ENCODE measurements at places on chromosomes 4 and X.
A peak's percentile ranks its signal among the peaks of the same experiment; 100 is the strongest.

GRCh38 chrX:148885203-148885602 is 384.8 kb downstream of the AFF2 start:
- no peak for DNase-seq

GRCh38 chrX:9188117-9188516 is 154.2 kb upstream of the FAM9B start:
- no peak for DNase-seq

DNA sequence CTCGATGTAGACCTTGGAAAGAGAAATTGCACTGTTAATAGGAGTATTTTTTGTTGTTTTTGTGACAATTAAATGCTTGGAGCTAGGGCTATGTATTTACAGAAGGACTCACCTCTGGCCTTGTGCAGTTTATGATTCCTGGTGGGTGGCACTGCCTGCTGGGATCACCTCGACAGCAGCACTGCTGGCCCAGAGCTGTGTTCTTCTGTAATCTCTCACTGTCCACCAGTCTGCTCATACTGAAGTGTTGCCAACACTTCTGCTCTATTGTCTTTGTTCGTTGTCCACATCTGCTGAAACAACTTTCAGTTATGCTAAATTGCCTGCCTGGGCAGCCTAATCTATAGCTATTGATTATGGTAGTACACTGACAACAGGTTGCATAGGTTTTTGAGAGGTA is 194.4 kb upstream of the ANK2 start:
- DNase-seq: no peak

DNA sequence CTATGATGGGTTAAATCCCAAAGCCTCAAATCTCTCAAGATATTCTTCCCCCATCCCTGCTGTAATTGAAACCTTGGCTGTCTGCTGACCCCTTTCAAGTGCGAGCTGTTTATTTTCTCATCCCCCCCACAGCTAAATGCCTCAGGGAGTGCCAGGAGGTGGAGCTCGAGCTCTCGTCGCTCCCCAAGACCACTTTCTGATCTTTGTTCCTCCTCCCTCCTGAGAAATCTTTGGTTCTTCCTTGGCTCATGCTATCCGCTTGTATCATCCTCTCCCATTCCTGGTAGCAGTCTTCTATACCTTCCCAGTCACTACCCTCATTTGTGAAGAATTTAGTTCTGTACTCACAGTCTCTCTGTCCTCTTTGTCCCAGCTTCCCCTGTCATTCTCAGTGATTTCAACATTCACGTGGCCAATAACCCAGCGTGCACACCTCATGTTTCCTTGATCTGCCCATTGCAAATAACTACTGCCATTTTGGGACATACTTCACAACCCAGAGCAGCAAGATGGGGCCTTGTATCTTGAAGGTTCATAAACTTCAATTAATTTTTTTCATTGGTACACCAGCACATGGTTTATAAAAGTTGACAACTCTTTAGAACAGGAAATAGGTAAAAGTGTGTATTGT is 9.2 kb upstream of the SLC25A43 start:
- no peak for DNase-seq

- DNase-seq: no peak
Observed at GRCh38 chr4:81836716-81837115, 365.0 kb upstream of the RASGEF1B start.

GRCh38 chrX:108397627-108398391 is 40.4 kb downstream of the COL4A6 start:
- peak; percentile 40 for DNase-seq

DNA sequence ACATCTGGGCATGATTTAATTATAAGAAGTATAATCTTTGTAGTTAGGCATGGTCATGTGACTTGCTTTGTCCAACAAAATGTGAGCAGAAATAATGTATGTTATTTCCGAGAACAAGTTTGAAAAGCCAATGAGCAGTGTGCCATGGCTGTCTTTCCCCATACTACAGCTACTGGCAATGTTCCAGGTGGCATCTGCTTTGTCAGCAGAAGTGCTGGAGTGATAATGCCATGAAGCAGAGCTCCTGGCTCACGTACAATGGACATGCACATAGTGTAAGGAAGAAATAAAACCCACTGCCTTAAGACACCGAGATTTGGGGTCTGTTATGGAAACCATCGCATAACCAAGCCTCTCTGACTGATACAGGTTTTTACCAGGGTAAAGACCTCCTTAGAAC is 212.6 kb upstream of the RASGEF1B start:
- DNase-seq: no peak

- no peak for DNase-seq
Observed at GRCh38 chr4:147597561-147597960, 19.6 kb upstream of the TMEM184C start.

- DNase-seq: no peak
Observed at GRCh38 chrX:11427453-11428071, 134.3 kb downstream of the AMELX start.

GRCh38 chr4:4855301-4856070 is 4.0 kb upstream of the MSX1 start:
- no peak for DNase-seq

- no peak for DNase-seq
Observed at GRCh38 chr4:37440501-37440900, 196.0 kb downstream of the NWD2 start.

DNA sequence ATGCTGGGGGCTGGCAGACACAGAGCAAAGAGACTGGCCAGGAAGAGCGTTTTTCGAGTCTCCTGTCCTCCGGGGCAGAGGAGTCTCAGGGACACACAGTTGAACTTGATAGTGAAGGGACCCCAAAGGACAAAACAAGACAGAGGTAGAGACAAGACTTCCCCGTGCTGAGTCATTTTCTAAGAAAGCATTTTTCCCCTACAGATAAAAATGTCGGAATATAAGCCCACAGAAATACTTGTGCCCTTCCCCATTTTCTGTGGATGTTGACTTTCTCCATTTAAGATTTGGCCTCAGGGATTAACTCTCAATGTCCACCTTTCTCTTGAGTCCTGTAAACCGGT is 523 bp upstream of the BTK start:
- DNase-seq: no peak

DNA sequence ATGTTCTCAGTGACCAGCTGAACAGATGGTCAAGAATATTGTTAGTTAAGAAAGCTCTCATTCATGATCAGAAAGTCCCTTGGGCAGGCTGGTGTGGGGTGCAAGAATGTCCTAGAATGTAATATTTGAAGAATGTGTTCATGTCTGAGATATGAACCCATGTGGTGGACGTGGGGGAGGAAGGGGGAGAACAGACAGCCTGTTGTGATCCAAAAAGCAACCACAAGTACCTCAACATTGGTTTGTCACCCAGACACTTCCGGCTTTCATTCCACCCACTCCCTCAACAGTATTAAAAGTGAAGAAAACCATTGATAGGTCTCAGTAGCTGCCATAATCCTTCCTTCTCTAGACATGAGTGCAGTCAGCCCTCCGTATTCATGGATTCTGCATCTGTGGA is 82.2 kb downstream of the MAML3 start:
- DNase-seq: peak; percentile 98

GRCh38 chrX:41732260-41732659 is 8.3 kb downstream of the GPR82 start:
- DNase-seq: no peak
